Vagina (tissue), 2 donors: ENCODE measurements at places on chromosomes 2 and 18. TPM values are rescaled to one million over a fixed set of nuclear protein-coding genes. Genes with fewer than 3 reads are reported as not detected.
A peak's percentile ranks its signal among the peaks of the same experiment; 100 is the strongest.

GDF7 gene
- 9.3 TPM for total RNA-seq

DNA sequence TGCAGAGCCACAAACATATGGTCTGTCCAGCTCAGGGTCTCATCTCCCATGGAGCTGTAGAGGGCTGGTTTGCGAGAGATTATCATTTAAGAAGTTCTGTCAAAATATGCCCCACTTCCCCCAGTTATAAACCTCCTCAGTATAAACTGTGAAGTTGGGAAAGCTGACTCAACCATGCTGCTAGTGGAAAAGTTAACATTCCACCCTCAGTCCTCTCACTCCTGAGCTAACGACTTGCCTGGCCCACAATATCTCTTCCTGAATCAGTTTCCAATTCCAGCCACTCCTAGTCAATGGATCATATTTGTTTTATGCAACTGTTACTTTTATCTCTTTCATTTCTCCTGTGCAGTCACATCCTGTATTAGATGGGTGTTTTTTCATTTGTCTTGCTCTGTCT lies 326.2 kb downstream of the SETBP1 start:
- no peak for DNase-seq

DNA sequence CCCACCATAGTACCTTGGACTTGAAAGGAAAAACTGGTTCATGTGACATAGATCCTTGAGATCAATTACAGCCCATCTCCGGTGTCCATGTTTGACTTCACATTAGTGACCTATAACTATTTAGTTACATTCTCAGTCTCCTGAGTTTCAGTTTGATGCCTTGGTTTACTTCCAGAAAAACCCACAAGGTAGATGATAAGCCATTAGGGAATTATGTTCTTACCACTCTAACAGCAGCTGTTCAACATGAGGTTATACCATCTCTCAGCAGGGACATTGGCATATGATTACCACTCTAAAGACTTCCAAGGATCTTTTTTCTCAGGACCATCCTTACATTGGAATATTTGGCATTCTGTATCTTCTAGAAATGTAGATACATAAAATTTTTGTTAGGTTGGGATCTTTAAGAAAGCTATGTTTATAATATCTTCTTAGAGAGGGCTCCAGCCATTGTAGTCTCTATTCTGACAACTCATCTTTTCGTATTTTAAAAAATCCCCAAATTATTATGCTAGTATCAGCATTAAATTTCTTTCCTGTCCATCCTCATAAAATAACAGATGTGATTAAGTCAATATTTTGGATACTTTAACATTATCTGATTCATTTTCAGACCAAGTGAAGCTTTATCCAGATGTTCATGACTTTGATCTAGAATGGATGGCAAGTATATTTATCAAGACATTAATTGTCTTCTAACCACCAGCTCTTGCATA lies 258.9 kb downstream of the RDH14 start:
- no peak for DNase-seq

HES6 gene
- total RNA-seq = 8.6 TPM

CMPK2 gene
- 5.6 TPM for total RNA-seq

ACTG2 gene
- 413 TPM for total RNA-seq

ZSWIM2 gene
- not detected for total RNA-seq

AQP12A gene
- total RNA-seq = not detected

- no peak for DNase-seq
Observed at GRCh38 chr2:106030287-106031268, 163.5 kb downstream of the UXS1 start.

- no peak for DNase-seq
Observed at GRCh38 chr18:39380866-39381265, 1815.3 kb upstream of the CELF4 start.

METAP1D gene
- total RNA-seq = 8.8 TPM

GRCh38 chr2:240572141-240573031 lies 4.1 kb downstream of the RNPEPL1 start:
- DNase-seq = no peak

DNA sequence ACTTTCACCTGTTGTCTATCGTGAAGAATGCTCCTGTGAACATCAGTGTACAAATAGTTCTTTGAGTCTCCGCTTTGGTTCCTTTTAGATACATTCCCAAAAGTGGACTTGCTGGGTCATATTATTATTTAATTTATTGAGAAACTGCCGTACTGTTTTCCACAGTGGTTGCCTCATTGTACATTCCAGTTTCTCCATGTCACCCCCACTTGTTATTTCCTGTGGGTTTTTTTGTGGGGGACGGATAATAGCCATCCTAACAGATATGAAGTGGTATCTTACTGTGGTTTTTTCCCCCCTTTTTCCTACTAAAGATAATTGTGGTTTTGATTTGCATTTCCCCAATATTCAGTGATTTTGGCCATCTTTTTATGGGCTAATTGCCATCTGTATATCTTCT lies 53.8 kb downstream of the SMCHD1 start:
- no peak for DNase-seq

- no peak for DNase-seq
Observed at GRCh38 chr2:104849618-104850141, 4.2 kb upstream of the POU3F3 start.

GRCh38 chr18:37253394-37254235 lies 312.0 kb downstream of the CELF4 start:
- DNase-seq = no peak

DNA sequence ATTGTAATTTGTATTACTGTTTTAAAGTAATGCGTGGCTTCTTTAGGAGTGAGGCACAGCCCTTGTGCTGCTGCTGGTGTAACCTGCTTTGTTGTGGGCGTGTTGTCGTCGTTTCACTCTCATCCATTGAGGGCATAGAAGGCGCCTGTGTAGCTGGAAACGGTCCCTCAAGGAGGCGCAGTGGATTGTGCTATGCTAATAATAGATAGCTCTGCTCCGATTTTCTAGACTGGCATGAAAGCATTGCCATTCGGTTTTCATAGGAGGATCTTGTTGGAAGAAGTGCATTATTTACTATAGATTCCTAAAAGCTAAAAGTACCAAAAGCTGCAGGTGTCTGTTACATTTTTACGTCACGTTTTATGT lies 17.9 kb downstream of the RAB12 start:
- DNase-seq = no peak

DNA sequence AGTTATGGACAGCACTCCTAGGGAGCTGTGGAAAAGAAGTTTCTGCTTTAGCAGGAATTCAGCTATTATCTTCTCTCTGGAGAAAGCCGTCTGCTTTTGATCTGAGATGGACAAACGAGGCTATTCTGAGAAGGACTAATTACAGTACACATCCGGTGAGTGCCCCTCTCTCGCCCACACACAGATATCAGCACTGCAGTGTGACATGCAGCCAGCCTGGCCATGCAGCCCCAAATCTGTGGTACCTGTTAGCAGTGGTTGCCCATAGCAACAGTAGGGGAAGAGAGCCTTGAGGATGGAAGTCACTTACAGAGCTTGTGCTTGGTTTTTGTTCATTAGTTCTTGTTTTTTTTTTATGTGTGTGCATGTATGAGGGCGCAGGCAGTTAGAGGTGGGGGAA lies 73.9 kb upstream of the TRIB2 start:
- no peak for DNase-seq

DNA sequence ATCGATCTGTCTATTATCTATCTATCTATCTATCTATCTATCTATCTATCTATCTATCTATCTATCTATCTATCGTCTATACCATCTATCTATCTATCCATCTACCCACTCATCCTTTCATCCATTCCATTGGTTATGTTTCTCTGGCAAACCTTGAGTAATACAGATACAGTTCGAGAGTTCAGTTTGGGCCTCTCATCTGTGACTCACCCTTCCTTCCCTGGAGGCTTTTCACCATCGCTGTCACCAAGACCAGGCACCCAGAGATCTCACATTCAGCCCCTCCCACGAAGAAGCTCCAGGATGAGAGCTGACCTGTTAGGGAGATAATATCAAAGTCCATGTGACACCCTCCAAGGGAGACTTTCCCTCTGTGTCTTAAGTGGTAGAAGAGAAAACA lies 164.1 kb upstream of the CELF4 start:
- DNase-seq = no peak

DNA sequence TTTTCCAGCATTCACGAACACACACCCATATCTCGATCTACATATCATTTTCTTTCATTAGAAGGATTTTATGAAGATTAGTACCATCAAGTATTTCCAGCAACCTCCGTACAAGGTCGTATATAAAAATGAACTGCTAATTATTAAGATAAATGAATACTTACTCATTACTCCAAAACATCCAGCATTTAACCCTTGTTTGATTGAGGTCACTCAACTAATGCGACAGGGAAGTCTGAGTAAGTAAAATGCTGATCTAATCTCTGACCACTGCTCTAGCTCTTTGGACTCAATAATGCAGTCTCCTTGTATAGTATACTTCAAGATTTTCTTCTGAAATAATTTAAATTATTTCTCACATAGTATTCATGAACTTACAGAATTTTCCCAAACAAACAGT lies 2.0 kb downstream of the ABHD3 start:
- no peak for DNase-seq

GRCh38 chr2:53477517-53477916 lies 290.1 kb upstream of the CHAC2 start:
- DNase-seq = no peak

DNA sequence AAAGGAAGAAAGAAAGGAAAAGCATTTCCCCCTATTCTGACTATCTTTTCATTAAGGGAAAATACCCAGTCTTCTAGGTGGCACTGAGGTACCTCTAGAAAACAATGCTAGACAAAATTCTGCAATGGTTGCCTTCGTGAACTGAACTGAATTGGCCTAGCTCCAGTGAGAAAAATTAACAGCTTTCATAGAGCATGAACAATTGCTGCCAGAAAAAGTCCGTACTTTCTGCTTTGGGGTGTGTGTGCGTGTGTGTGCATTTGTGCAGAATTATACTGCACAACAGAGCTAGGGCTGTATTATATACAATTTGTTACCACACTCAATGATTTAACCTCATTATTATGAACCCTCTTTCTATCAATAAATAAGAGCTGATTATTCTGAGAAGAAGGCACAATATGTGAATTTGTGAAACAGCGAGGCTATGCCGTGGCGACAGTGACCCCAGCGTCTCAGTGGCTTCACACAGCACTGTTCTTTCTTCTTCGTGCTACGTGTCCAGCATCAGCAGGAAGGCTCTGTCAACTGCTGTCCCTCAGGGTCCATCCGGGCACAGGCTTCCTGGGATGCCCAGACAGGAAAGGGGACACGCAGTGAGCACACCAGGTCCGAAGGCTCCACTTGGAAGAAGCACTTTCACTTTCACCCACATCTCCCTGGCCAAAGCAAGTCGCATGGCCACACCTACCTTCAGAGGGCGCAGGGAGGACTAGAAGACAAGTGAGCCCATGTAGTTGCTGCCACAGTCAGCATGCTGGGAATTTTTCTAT lies 47.5 kb downstream of the PTGR3 start:
- no peak for DNase-seq

MC4R gene
- not detected for total RNA-seq

UCN gene
- total RNA-seq = 3.2 TPM

SLC39A10 gene
- total RNA-seq = 10.6 TPM

MRPL33 gene
- total RNA-seq = 87.7 TPM

DNA sequence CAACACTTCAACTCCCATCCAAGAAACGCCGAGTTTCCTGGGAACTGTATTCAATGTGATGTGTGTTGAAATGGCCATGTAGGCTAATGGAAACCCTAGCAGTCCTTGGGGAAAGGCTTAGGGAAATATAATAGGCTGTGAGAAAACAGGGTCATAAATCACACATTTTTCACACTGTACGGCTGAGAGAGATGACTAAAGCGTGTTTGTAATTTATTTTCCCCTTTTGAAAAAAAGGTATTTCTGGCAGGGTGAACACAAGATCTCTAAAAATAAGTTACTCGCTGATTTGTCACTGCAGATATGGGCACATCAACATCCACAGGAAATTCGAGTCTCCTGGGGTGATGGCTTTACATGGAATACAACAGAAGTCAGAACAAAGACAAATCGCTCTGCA lies 109.6 kb upstream of the ST6GAL2 start:
- DNase-seq = no peak

ATG9A gene
- total RNA-seq = 62.4 TPM

NYAP2 gene
- total RNA-seq = 0.25 TPM

CHST9 gene
- total RNA-seq = 0.74 TPM

DNA sequence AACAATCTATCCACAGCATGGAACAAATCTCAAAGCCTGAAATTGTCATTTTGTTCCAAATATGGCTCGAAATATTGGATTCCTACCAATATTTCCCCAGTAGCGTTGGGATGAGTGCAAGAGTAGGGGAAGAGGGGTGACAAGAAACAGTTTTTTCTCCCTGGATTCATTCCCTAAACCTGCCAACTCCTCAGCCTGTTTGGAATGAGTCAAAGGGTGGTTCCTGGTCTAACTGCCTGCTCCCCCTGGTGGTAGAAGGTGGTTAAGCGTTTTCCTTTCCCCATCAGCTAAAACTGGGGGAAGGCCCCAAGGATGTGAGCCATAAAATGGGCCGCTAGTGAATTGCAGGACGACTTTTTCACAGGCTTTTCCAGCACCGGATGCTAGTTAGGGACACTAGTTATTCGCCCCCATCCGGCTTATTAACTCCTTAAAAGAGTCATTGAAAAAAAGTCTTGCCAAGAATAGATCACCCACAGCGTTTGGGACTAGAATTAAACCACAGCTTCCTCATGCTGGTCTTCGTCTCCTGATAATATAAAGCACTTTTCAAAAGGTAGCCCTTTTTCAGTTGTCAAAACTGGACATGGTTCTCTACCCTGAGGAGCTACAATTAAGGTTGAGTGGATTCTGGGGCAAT lies 72.5 kb downstream of the DHRS9 start:
- DNase-seq = no peak

DNA sequence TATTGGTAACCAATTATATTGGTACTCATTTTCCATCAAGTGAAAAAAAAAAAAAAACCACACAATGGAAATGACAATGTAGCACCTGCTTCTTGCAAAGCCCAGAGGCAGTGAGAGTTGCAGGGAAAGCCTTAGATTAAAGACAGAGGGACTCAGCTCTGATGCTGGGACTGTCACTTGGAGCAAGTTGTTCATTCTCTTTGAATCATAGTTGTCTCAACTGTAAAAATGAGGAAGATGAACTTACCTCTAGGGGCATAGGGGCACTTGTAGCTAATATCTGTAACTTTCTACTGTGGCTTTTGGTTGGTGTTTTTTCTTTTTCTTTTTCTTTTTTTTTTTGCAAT lies 81.4 kb upstream of the LPIN2 start:
- no peak for DNase-seq

DNA sequence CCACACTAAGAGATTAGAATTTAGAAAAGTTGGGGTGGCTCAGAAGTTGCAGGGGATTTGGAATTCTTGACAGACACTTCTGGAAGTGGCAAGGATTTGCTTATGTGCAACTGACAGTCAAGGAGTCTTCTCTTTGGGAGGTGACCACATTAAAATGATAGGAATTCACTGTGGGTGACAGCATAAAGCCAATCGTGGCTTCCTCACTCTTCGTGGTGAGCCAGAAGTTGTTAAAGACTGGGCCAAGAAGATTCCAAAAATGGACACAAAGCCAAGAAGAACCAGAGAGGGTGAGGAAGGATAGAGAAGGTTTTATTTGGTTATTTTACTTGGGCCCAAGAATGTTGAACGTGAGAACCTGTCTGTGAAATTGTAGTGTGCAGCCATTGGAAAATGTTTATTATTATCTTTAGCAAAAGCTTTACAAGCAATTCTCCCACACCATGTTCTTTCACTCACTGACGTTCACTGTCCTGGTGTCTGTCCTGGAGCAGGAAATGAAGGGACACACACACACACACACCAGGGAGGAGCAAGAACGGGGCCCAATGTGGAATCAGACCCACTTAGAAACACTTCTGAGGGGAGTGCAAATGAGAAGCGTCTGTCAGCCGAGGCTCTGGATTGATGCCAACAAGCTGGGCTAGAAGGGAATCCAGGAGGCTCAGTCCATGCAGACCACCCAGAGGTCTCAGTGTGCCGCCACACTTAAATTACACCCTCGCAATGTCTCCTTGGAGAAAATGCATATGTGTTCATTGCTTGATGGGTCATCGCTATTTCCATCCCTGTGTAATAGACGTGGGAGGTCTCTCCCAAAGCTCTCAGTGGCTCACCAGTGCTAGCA lies 37.2 kb downstream of the STEAP3 start:
- DNase-seq = peak; percentile 20
